ENCODE measurements at places on chromosomes 4 and X.

GRCh38 chrX:14362721-14363120 lies 166.6 kb upstream of the GLRA2 start:
- DNase-seq, result no peak

DNA sequence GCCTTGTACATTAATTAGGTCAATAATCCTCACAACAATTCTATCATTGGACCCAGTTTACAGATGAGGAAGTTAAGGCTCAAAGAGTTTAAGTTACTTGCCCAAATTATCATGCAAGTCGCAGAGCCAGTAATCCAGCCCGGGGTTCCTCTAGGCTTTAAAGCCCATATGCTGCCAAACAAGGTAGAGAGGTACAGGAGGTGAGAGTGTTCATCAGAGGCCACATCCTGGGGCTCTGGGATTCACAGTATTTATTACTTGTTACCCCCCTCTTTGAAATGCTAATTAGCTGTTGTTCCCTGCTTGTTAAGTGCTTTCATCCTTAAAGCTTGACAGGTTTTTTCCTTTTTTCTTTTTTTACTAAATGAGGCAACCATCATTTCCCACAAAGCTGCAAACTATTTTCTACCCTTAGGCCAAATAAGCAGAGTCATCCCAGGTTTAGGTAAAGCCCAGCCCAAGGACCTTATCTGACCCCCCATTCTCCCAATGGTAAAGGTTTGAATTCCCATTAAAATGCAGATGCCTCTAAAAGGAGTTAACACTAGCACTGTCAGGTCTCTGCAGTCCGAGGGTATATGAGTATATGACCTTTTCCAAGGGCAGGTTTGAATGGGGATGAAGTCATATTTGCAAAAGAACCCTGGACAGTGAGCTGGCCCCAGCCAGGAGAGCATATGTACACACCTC lies 150.3 kb downstream of the SOX3 start:
- no peak for DNase-seq

- DNase-seq, result no peak
Measured at GRCh38 chrX:3584415-3584996, 128.9 kb downstream of the PRKX start.

GRCh38 chrX:67734111-67734753 lies 190.4 kb downstream of the AR start:
- no peak for DNase-seq

- DNase-seq, result no peak
Measured at GRCh38 chr4:99759988-99760387, 56.6 kb upstream of the DAPP1 start.

DNA sequence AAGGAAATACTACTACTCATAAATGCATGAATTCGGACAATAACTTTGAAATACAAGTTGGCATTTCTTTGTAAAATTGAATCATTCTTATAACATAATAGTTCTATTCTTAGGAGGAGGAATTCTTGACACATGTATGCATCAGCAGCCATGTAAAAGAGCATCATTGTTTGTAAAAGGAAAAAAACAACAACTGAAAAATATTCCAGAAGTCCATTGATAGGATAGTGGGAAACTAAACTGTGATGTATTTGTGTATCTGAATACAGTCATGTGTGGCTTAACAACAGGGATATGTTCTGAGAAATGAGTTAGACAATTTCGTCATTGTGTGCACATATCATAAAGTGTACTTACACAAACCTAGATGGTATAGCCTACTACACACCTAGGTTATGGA lies 102.0 kb upstream of the SH3RF1 start:
- no peak for DNase-seq

- no peak for DNase-seq
Measured at GRCh38 chr4:89469516-89469915, 161.9 kb upstream of the GPRIN3 start.

DNA sequence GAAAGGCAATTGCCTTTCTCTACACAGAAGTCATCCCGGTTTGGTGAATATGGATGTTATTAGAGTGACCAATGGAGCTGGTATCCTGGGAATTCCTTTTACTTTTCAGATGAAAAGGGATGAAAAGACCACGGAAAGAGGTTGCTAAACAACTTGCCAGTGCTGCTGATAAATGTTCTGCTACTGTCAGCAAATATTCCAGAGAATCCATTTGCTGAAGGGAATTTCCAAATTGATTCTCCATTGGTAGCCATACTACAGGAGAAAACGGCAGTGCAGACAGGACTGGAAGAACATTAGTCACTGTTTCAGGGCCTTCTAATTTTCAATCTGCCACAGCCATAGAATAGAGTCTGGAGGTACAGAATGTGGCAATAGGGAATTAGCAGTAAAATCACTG lies 451.5 kb downstream of the PCDH11X start:
- DNase-seq, result no peak

- no peak for DNase-seq
Measured at GRCh38 chr4:114768501-114768900, 169.9 kb downstream of the UGT8 start.

DNA sequence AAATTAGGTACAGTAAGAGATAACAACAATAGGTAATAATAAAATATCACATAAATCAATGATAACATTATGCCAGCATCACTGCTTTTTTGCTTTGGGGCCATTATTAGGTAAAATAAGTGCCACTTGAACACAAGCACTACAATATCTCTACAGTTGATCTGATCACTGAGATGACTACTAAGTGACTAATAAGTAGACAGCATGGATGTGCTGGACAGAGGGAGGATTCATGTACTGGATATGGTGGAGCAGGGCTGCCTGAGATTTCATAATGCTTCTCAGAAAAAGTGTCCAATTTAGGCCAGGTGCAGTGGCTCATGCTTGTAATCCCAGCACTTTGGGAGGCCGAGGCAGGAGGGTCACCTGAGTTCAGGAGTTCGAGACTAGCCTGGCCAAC lies 137.8 kb upstream of the IL1RAPL2 start:
- no peak for DNase-seq

DNA sequence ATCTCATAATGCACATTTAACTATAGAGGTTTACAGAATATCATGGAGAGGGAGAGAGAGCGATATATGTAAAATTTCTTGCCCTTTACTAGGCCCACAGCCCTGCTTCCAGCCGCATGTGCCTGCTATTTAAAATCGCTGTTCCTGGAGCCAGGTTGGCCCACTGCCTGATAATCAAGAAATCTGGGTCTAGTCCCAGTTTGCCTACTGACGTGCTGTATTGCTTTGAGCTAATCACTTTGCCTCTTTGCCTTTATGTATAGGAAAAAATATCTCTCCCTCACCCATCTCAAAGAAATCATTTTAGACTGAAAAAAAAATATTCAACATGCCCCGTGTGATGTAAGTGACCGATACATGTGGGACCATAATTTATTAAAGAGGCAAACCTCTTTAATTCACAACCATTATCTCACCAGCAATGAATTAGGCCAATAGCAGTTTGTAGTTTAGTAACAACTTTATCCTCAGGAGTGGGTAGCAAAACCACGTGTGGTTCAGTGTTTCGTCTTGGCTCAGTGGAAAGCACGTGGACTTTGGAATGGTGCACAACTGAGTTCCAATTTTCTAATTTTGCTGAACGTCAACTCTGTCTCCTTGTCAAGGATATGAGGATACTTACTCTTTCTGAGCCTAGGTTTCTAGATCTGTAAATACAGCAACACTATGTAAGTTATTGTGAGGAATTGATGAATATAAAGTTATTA lies 62.6 kb downstream of the GRXCR1 start:
- DNase-seq, result no peak

DNA sequence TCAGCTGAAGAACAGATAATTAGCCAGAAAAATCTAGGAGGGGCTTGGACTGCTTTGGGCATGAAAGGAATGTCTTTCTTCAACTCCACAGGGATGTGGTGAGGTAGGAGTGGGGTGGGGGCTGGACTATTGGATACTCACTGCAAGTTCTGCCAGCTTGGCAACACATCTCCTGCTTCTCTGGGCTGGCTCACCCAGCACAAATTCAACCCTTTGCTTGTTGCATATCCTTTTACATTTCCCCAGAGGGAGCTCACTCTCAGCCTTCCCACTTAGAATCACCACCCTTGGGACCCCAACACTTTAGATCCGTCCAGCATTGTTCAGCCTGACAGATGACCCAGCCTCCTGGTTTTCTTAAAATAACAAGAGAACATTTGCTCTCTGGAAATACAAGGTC lies 120.6 kb downstream of the KDR start:
- DNase-seq, result no peak

- DNase-seq, result no peak
Measured at GRCh38 chr4:83197555-83198235, 83.2 kb upstream of the PLAC8 start.

DNA sequence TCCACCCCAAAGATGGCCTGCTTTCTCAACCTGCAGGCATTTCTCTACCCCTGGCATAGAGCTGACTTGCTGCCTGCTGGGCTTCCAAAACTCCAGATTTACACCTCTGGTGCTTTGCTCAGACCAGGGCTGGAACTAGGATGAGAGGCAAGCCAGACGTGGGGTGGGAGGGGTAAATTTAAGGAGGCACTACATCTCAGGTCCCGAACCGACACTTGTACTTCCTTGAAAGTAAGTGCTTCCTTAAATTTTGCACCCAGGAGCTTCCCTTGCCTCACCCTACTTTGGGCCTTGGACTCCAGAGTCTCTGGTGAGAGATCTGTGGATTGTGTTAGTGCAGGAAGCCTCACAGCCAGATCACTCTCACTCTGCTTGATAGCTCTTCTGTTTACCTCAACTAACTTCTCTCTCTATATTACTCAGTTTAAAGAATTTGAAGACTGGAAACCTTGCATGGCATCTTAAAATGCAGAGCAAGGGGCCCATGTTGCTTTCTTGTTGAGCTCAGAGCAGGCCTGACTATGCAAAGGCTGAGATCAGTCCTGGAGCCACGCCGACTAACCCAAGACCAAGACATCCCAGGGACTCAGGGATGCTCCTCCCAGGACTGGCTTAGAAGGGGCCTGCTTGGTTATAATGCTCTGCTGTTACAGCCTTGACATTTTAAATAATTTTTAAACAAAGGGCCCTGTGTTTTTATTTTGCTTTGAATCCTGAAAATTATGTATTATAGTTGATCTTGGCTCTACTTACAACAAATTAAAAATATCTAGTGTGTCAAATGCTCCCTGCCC lies 145.0 kb upstream of the LEF1 start:
- DNase-seq, result no peak

DNA sequence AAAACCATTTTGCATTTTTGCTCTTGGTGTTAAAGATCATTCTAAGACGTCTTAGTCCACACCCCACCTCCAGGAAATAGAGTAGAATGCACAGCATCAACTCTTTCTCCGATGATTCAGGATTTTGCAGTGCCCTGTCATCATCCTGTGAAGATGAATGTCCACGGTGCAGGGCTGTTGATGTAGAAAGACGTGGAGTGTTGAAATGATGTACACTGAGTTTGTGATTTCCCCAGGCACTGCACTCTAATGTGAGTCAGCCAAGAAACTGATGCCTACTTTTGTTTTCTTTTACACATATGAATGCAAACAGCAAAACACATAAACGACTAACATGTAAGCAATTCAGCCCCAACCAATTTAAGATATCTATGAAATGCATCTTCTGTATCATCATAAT lies 10.5 kb downstream of the LGI2 start:
- DNase-seq, result no peak

GRCh38 chr4:124713185-124713592 lies 657 bp upstream of the ANKRD50 start:
- DNase-seq, result peak; percentile 70

GRCh38 chr4:53647547-53647946 lies 56.3 kb upstream of the LNX1 start:
- DNase-seq, result no peak

GRCh38 chr4:29867412-29867811 lies 852.8 kb upstream of the PCDH7 start:
- no peak for DNase-seq

- no peak for DNase-seq
Measured at GRCh38 chrX:45954026-45954425, 591.2 kb downstream of the ZNF674 start.

GRCh38 chr4:124415146-124415545 lies 297.4 kb downstream of the ANKRD50 start:
- DNase-seq, result no peak

DNA sequence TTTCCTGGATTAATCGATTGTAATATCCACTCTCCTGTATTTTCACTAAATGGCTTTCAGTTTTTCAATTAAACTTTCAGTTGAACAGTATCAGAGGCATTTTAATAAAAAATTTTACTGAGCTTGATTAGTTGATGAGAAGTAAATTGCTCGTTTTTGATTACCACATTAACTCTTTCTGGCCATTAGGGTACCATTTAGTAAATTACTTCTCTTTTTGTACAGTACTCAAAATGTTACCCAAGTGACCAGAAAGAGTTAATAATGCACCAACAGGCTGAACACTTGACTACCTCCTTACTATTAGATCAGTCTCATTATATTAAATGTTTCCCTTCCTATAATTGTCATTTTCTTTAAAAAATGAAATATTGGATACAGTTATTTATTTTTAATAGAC lies 289.2 kb downstream of the TENM3 start:
- DNase-seq, result no peak

GRCh38 chrX:103550415-103551051 lies 31.2 kb upstream of the RAB40A start:
- no peak for DNase-seq

DNA sequence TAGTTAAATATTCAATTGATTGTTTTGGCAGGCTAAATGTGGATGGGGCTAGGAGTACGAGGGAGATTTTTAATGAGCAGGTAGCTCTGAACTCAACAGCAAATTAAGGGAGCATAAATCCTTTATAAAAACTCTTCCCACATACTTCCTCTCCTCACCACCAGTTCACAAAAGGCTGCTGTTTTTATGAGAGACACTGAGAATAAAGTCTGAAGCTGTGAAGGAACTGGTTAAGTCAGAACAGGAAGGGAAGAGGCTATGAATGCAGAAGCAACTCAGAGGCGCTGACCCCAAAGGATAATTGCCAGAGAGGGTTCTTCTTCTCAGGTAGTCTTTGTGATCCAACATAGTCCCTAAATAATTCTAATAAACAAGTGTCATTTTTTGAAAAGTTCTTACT lies 406.1 kb downstream of the GPM6A start:
- no peak for DNase-seq

- DNase-seq, result peak; percentile 47
Measured at GRCh38 chr4:8050555-8051206, 107.9 kb downstream of the ABLIM2 start.

- DNase-seq, result no peak
Measured at GRCh38 chrX:149829751-149830191, 48.0 kb downstream of the MAGEA9 start.

GRCh38 chr4:17117746-17118145 lies 219.3 kb upstream of the LDB2 start:
- no peak for DNase-seq

- DNase-seq, result no peak
Measured at GRCh38 chr4:148255344-148255720, 186.9 kb downstream of the NR3C2 start.

- DNase-seq, result no peak
Measured at GRCh38 chrX:146144039-146144438, 326.4 kb downstream of the SLITRK2 start.

DNA sequence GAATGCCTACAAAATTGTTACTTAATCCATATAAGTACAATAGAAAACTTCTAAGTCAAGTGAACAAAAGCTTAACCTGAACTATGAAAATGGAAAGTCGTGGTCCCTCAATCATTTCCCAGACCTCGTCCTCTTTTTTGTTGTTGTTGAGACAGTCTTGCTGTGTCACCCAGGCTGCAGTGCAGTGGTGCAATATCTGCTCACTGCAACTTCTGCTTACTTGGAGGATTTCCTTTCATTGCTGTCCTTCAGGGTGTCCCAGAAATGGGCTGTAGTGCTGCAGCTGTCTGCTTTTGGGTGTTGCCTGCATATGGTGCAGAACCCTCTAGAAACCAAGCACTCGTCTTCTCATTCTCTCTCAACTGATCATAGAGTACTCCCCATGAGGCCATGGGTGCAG lies 75.0 kb upstream of the IL2 start:
- no peak for DNase-seq

- no peak for DNase-seq
Measured at GRCh38 chrX:16464369-16464768, 185.6 kb upstream of the S100G start.
